ENCODE measurements at places on chromosomes 7 and 10. TPM values are rescaled to one million over a fixed set of nuclear protein-coding genes. Genes with fewer than 3 reads are reported as not detected.
A peak's percentile ranks its signal among the peaks of the same experiment; 100 is the strongest.

The NANOS1 gene
- 0.31 TPM for total RNA-seq

The SOSTDC1 gene
- not detected for total RNA-seq

The SLC35B4 gene
- 18.3 TPM for total RNA-seq

- DNase-seq = no peak
Measured at GRCh38 chr7:100735730-100736129, 2.3 kb downstream of the ZAN start.

The OPALIN gene
- total RNA-seq = not detected

DNA sequence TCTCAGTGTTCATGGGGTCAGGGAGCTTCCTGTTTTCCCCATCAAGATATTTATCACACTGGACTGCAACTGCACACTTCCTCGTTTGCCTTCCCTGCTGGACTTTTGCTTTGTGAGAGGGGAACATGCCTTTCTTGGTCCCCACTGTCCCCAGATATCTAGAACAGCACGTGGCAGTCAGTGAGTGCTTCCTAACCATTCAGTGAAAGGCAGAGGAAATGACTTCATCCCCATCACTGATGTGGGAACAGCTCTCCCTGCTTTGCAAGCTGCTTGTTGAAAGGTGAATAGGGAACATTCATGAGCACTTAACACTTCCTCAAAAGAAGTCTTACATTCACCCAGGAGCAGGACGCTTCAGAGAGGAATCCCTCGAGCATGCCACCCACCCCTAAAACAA is 135.4 kb downstream of the MYOF start:
- no peak for DNase-seq

GRCh38 chr7:7354674-7355073 is 172.3 kb downstream of the C1GALT1 start:
- DNase-seq = no peak

- peak; percentile 22 for DNase-seq
Measured at GRCh38 chr10:21372651-21373410, 152.7 kb downstream of the SKIDA1 start.

All from activated T-cell treated with anti-CD3 and anti-CD28 coated beads, Interleukin-2, amount 50 U/mL, for 72 hours (primary cell).